ENCODE measurements at places on chromosomes 11 and 22.

- peak; percentile 18 for DNase-seq
Measured at GRCh38 chr11:71562120-71562519, 3.2 kb upstream of the KRTAP5-10 start.

- DNase-seq, result peak; percentile 54
Measured at GRCh38 chr22:27125539-27125938, 468.2 kb downstream of the MIAT start.

- no peak for DNase-seq
Measured at GRCh38 chr11:1946812-1947484, at the start of gene MRPL23. TSS of gene MRPL23 (plus strand) at chr11:1947332. CDS start at chr11:1947363, 31 bp downstream.

DNA sequence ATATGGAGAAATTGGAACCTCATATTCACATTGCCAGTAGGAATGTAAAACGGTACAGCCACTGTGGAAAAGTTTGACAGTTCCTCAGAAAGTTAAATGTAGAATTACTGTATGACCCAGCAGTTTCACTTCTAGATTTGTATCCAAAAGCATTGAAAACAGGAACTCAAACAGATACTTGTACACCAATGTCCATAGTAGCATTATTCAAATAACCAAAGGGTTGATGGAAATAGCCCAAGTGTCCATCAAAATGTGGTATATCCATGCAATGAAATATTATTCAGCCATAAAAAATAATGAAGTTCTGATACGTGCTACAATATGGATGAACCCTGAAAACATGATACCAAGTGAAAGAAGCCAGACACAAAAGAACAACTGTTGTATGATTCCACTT lies 17.8 kb downstream of the PRRG4 start:
- no peak for DNase-seq

- DNase-seq, result no peak
Measured at GRCh38 chr22:28597665-28598064, 82.0 kb downstream of the TTC28 start.

DNA sequence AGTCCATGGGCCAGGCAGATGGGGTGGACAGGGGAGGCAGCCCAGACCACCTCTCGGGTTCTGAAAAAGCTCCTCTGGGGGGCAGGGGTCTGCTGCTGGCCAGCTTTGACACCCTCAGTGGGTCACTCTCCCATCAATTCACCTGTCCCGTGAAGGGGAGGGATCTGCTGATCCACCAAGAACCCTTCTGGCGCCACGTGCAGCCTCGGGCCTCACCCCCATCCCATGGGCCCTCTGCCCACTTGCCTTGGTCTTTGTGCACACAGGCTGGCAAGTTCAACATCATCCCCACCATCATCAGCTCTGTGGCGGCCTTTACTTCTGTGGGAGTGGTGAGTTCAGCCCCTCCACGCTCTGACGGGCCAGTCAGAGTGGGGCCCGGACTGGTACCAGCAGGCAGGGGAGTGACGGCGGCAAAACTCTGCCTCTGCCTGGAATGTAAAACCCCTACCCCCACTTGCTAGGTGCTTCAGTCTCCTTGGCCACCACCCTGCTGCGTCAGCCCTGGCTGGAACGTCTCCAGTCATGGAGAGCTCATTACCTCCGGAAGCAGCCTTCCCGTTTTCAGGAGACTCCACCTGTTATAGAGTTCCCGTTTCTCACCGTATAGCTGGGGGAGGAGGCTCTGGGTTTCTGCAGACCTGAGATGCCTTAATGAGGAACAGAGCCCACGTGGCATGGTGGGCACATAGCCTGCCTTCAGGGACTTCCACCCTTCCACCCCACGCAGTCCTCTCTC lies 12.7 kb downstream of the PRG3 start:
- DNase-seq, result no peak

- no peak for DNase-seq
Measured at GRCh38 chr11:32885556-32885955, 7.1 kb upstream of the QSER1 start.

DNA sequence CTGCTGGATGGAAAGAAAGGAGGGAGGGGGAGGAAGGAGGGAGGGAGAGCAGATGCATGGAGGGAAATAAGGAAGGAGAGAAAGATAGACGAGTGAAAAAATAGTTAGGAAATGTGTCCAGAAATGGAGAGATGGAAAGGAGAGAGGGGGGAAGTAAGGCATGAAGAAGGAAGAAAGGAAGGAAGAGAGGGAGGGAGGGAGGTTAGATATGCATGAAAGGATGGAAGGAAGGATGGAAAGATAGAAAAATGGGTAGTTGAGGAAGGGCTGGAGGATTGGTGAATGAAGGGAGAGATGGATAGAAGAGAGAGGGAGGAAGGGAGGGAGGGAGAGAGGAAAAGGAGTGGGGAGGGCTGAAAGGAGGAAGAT lies 19.6 kb downstream of the LINC01488 start:
- DNase-seq, result no peak

DNA sequence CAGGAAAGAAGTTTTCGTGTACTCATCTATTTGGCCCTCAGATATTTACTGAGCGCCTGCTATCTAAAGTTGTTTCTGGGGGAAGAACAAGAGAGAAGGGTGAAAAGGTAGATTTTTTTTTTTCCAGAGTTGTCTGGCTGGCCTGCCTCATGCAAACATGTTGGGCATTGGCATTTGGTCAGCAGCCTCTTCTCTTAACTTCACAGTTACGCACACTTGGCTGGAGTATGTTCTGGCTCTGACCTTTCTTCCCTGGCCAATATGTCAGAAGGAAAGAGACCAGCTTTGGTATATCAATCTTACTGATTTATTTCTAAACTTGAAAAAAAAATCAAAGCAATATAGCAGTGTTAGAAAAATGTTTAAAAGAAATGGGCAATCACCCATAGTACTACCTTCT lies 54.2 kb upstream of the GRAMD1B start:
- no peak for DNase-seq

DNA sequence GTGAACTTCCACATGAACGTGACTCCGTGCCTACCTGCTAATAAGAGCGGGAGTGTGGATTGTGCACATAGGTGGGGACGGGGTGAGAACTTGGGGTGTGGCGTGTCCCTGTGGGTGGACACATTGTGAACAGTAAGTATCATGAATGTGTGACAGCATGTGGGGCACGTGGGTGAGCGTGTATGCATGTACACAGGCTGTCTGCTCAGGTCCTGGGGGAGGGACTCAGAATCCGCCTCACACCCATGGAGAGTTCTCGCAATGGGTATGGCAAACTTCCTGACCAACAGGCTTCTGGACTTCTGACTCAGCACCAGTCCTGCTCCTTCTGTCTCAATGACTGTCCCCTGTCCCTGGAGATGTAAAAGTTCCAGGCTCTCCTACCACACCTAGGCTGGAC lies 222.9 kb downstream of the ST3GAL4 start:
- DNase-seq, result no peak

GRCh38 chr11:102853956-102854355 lies 10.5 kb upstream of the MMP3 start:
- DNase-seq, result peak; percentile 75

DNA sequence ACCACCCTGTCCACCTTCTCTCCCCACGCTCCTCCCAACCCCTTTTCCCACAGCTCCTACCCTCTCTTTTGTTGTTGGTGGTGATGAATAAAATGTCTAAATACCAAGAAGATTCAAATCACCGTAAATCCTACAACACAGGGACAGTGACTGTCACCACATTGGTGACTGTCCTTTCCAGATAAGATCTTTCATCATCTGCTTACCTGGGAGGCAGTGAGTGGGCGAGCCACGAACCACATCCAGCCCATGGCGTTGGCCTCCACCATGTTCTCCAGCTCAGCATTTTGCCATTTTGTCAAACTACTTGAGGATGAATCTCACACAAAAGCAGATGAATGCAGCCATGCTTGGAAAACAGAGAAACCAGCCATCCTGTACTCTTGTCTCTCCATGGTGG lies 6.7 kb upstream of the CYTH4 start:
- DNase-seq, result no peak

- no peak for DNase-seq
Measured at GRCh38 chr11:80613655-80614054, 1172.8 kb upstream of the TENM4 start.

GRCh38 chr11:94766713-94767206 lies 1.4 kb upstream of the AMOTL1 start:
- peak; percentile 71 for DNase-seq

DNA sequence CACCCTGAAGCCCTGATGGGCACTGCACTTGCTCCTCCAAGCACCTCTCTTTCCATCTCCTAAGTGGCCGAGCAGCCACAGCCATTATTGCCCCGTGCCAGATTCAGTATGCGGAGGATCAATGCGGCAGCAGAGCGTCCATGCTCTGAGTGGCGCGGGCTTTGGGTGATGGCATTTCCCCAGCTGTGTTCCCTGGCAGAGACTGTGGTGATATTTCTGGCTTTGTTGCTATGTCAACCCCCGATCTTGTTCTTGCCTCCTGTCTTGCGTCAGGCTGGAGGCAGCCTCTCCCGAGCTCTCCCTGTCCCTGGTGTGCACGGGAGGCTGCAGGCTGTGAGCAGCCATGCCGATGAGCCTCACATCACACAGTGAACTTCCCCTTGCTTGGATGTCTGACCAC lies 1018.6 kb downstream of the TBC1D22A start:
- DNase-seq, result no peak

DNA sequence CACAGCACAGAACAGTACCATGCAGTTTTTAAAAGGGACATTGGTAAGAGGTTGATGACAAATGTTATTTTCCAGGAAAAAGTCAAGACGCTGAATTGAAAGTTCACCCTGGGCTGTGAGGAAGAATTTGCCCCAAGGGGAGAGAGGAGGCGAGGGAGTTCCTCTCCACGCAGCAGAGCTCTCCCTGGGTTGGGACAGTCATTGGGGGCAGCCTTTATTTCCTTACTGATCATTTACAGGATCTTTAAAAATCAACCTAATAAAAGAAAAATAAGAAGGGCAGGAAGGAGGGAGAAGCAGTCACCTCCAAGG lies 49.9 kb upstream of the WNT7B start:
- no peak for DNase-seq

- DNase-seq, result no peak
Measured at GRCh38 chr22:44004104-44004460, 20.0 kb upstream of the PARVB start.

DNA sequence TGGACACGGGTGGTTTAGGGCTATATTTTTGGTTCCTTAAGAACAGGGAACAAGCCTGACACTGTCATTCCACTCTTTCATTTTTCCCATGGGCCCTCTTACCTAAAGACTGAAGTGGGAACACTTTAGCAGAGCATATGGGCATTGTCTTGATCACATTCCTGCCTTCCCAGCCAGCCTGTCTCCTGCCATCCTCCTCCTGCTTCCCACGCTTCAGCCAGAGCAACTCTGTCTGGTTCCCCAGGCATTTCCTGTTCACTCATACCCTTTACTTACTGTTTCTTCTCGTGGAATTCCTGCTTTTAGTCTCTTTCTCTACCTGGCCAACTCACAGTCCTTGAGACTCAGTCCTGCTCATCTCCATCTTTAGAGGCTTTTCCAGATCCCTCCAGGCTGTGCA lies 22.8 kb downstream of the MRPL16 start:
- DNase-seq, result peak; percentile 72

DNA sequence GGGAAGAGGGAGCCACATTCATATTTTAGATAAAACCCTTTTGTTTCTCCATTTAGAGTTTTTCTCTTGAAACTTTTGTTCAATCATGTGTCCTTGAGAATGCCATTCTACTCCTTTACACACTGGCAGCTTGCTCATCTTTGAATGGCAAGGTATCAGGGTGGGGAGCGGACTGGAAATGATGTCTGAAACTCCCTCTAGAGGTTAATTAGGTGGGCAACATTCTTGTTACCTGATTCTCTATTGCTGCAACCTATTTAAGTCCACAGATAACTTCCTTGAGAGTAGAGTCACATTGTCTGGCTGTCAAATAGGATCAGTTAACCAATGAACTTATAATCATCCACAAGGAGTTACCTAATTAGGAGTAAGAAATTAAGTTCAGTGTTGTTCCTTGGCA lies 533.6 kb upstream of the API5 start:
- no peak for DNase-seq

DNA sequence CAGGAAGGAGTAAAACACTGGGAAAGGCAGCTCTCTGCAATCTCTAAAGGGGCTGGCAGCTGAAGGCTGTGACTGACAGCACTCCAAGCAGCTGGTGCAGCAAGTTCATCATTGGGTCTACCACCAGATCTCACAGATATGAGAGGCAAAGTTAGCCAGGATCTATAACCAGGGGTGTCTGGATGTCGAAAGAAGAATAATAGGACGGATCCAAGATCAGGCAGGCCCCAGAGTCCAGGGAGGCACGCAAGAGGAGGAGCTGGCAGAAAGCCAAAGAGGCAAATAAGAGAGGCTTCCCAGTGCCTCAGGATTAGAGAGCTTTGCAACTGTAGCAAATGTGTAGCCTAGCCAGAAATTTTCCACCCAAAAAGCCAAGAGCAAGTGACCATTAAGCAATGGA lies 77.1 kb downstream of the RBMXL2 start:
- no peak for DNase-seq

DNA sequence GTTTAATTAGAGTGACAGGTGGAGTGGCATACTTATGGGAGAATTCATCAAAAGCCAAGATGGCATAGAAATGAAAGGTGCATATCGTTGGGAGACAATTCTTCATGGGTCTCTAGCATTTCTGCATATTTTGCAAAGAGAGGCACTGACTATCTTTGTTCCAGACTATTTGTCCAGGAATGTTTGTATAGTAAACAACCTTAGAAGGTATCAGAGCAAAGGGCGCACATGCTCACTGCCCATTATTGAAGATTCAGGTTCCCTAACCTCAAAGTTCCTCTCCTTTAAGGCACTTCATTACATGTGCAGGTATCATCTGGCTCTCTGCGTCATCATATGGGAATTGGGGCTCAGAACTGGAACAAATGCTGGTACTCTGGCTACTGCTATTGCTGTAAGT lies 4.7 kb upstream of the NEU3 start:
- DNase-seq, result no peak

DNA sequence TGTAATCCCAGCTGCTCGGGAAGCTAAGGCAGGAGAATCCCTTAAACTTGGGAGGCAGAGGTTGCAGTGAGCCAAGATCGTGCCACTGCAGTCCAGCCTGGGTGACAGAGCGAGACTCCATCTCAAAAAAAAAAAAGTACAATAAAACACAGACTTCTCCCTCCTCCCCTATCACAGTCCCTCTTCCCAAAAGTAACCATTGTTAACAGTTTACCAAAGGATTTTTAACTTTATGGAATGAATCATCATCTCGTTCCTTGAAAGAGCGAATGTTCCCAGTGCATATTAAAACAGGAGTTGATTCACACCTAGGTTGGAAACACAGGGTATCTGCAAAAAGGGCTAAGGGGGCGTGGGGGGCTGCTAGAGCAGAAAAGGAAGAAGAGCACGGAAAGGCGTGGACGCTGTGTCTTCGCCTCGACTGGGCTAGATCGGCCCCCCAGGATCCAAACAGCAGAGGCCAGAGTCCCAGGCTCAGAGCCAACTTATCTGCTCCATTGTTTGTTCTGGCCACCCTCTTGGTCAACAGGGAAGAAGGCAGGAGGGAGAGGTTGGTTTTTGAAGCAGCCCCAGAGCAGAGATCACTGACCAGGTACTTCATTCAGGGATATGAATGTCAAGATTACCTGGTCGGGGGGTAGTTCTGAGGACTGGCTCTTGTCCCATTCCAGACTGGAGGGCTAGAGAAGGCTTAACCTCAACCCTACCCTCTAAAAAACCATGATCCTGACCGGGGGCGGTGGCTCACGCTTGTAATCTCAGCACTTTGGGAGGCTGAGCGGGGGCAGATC lies 2.1 kb upstream of the AHNAK start:
- no peak for DNase-seq

All from mammary epithelial cell (primary cell).